Stimulated activated CD8-positive, alpha-beta memory T cell treated with anti-CD3 and anti-CD28 coated beads, Interleukin-7, amount 100 ng/mL, for 1 hour (primary cell): ENCODE measurements at places on chromosomes 5 and 9.

GRCh38 chr9:95147452-95148207 lies 169.9 kb downstream of the FANCC start:
- no peak for DNase-seq

DNA sequence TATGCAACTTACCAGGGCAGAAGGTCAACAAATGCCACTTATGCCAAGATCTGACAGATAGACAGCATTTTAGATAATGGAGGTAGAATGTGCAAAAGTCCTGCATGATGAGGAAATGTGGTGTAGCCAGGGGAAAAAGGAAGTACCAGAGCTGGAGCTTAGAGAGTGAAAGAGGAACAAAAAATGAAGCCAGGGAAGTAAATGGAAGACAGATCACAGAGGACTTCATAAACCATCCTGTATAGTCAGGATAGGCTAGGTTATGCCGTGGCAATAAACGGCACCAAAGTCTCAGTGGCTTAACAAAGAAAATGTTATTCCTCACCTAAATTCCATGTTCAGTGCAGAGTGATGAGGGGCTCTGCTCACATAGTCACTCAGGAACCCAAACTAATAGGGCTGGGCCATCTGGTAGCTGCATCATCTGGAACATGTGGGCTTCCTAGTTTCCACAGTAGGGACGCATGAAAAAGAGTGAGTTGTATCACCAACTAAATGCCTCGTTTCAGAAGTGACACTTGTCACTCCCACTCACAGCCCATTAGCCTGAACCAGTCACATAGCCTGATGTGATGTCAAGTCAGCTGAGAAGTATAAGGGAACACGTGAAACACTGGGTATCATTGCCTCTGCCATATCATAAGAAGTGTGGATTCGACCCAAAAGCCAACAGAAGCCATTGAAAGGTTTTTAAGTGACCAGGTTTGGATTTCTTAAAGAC lies 70.3 kb downstream of the SH3RF2 start:
- DNase-seq: no peak

- no peak for DNase-seq
Measured at GRCh38 chr5:100517301-100517974, 17.7 kb upstream of the FAM174A start.

DNA sequence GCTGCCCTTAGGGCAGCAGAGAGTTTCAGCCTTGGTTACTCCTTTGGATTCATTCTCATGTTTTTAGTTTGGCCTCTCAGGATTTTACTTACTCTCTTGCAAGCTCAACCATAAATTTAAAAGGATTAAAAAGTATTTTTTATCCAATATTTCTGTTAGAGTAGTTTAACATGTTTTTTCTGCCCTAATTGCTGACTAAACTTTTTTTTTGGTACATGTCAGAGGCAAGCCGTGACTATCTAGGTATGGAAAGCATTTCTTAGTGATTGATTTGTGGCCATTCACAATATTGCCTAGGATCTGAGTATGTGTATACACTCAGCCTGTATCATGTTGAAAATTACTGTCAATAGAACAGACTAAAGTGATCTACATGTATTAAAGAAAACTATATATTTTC lies 92.1 kb downstream of the MELK start:
- DNase-seq: no peak

DNA sequence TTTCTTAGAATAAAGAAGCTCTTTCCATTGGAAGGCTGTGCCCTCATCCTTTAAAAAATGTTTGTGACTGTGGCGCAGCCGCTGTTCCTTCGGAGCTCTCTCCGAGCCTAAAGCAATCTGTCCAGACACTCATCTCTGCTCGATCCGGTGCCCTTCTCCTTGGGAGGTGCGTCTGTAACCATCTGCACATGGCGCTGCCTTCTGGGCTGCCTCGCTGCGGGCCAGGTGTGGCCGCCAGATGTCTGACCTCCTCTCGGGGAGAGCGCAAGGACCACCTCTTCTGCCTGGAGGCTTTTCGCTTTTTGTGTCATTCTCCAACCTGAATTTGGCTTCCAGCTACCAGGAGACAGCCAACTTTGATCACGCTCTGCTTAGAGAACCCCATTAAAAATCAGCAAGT lies 153.4 kb upstream of the PTCH1 start:
- DNase-seq: no peak

DNA sequence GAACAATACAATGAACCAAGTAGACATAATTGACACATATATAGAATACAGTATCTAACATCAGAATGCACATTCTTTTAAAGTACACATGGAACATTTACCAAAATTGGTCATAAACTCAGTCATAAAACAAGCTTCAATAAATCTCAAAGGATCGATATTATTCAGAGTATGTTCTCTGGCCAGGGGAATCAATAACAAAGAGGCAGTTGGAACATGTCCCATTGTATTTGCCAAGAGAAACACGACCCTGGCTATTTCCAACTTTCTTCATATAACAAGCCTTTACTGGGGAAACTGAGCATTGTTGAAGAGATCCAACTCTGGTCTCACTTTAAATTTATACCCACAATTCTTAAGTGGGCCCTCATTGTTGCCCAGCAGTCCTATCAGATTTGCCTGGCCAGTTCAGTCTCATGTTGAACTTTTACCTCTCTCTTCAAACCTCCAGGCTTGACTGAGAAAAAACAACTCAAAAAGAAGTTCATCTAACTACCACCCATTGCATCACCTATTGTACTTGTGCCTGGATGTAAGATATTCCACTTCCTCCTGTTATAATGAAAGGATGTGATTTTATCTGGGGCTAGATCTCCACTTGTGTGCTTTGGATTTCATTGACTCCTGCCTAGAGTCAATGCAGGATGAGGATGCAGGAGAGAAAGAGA lies 162.5 kb downstream of the HSPA4 start:
- DNase-seq: no peak

DNA sequence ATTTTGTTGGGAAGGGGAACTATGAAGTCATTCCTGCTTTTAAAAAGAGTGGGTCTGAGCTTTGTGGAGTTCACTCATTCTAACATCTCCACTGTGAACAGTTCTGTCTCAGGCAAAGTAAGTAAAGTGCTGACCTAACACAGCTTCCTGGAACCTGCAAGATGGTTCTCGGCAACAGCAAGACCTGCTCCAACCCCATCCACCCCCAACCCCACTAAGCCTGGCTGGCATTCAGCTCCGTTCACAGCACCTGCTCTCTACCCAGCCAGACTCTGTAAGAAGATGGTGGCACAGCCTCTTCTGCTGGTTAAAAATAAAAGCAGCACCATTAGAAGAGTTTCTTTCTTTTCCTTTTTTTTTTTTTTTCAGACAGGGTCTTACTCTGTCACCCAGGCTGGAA lies 42.0 kb downstream of the EPB41L4B start:
- DNase-seq: no peak

DNA sequence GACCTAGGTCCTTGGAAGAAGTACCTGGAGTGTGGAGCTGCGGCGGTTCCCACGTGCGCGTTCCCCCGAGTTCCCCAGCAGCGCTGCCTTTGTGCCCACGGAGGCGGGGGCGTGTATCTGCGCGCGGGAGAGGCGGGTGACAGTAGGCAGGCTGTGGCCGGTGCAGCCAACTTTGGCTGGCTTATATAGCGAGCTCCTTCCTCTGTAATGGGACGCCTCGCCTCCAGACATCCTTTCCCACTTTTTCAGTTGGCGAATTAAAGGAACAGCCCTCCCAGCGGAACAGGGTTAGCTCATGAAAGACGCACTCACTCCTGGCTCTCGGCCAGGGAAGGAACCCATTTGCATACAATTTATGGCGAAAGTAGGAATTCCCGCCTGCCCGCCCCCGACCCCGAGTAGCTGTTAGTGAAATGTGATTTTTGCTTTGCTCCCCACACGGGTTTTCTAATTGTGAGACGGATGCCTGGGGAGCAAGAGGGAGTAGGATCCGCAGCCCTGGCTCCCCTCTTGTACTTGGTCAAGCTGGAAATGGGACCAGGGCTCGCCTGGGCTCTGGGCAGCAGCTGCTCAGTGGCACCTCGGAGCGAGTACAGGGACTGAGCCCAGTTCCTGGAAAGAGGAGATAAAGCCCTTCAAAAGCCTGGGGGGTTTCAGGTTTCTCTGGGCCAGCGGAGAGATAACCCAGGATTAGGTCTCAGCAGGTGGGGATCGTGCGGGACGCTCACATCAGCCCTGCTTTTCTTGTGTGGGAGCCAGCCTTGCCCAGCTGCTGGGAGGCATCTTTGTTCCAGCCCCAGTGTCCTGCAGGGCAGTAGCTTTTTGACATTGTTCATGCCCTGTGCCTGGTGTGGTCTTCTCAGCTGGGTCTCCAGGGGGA lies at the start of gene TNC:
Gene TNC, minus strand, starts transcription at position 159 of the 880 bp plus-strand sequence. CDS start 27,139 bp downstream, outside the sequence.
- DNase-seq: no peak

DNA sequence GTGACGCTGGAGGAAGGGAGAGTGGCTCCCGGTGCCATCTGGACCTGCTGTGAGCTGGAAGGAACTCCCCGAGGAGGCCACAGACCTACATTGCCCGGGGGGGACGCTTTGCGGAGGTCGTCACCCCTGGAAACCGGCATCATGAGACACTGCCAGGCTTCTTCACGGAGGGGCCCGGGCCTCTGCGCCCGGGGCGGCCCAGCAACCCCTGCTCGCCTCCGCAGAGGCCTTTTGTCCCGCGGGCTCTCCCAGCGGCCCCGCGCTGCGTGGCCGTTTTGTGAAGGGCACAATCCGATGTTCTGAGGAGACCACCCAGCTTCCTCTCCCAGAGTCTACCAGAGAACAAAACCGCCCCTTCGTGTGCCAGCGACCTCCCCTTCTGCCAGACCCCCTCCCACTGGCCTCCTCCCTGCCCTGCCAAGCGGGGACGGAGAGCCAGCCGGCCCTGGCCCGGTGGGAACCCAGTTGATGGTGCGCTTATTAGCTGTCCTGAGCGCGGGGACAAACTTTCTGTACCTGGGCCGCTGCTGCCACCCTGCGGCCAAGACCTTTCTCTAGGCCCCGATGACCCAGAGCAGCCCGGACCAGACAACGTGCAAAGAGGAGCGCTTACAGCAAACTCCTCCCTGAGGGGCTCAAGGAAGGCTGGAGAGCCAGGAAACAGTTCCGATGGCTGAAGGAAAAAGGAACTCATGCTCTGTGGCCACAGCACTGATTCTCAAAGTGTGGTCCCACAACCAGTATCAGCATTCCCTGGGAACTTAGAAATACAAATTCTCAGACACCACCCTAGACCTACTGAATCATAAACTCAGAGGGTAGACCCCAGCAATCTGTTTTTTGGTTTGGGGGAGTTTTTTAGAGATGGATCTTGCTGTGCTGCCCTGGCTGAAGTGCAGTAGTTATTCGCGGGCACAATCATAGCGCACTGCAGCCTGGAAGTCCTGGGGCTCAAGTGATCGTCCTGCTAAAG lies 86.7 kb downstream of the SLC1A3 start:
- no peak for DNase-seq

DNA sequence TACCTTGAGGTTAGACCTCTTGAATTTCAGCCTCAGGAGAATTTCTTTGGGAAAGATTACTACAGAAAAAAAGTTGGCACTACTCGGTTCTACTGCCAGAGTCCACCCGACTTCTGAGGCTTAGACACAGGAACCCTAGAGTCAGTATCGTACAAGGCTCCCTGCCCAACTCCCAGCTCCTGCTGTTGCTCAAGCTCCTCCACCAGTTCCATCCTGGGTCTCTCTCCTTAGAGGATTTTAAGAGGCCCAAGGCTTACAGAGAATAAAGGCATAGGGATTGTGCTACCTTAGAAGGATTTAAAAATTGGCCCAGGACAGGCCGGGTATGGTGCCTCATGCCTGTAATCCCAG lies 29.0 kb upstream of the SSBP2 start:
- no peak for DNase-seq

DNA sequence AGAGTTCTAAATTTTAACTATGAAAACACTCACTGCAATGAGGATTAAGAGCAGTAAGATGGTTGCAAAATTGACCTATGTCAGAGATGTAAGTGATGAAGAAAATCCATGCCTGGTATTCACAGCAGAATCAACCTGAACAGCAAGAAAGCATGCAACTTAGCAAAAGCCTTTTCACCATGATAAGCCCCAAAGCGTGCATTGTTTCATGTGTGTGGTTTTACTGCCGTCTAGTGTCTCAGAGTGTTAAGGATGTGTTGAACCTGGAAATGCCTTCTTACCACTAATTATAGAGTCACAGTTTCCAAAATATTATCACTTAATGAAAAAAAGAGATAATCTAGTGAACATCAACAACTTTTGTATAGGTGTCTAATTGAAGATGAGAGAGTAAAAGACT lies 415.2 kb upstream of the TRPC7 start:
- DNase-seq: no peak

DNA sequence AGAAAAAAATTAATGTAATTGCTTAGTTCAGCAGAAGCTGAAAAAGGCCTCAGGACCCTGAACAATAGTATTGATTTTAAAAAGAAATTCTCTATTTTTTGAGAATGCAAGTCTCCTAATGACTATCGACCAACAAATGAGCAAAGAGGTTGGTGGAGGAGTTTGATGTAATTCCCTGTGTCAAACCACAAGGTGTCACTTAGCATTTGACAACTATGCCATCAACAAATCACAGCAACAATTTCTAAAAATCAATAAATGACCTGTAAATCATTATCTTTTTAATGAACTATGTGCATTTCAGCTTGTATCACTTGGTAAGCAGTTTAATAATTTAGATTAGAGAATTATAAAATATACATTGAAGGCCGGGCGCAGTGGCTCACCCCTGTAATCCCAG lies 133.7 kb downstream of the PRELID2 start:
- no peak for DNase-seq

GRCh38 chr9:109520475-109521132 lies 22.5 kb upstream of the PTPN3 start:
- no peak for DNase-seq

DNA sequence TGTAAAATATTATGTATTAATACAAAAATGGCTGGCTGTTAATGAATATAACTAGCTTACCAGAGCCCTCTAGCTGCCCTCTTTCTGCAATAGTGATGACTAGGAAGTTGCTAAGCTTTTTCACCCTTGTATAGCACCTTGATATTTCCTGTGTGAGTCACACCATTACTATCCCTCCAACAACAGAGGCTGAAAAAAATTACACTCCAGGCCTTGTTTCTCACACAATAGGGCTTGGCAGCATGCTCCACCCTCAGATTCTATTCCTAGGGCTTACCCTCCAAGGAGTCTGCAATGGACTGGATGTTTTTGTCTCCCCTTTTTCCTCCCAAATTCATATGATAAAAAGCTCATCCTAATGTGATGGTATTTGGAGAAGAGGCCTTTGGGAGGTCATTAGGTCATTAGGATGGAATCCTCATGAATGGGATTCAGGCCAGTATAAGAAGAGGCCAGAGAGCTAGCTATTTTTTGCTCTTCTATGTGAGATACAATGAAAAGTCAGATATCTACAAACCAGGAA lies 184.6 kb upstream of the MAP1B start:
- DNase-seq: no peak

DNA sequence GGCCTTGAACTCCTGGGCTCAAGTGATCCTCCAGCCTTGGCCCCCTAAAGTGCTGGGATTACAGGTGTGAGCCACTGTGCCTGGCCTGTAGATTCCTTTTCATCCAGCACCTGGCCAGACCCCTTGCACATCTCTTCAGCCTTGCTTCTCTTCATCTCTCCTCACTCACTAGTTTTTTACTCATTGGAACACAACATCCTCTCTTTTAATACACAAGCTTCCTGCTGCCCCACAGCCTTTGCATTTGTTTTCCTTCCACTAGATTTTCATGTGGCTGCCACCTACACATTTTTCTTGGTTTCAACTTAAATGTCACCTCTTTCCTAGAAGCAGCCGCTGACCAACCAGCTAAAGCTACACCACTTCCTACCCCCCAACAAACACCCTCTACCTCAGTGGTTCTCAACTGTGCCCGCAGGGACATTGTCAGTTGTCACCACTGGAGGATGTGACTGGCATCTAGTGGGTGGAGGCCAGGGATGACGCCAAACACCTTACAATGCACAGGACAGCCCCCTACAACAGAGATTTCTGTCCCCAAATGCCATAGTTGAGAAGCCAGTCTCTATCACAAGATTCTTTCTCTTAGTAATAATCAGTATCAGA lies 33.7 kb downstream of the HAVCR1 start:
- peak; percentile 19 for DNase-seq

- no peak for DNase-seq
Measured at GRCh38 chr5:85388770-85389169, 1004.1 kb upstream of the EDIL3 start.
